Psoas muscle (tissue), 8 donors: ENCODE measurements at places on chromosomes 1 and 21. TPM values are rescaled to one million over a fixed set of nuclear protein-coding genes. Genes with fewer than 3 reads are reported as not detected.

DNA sequence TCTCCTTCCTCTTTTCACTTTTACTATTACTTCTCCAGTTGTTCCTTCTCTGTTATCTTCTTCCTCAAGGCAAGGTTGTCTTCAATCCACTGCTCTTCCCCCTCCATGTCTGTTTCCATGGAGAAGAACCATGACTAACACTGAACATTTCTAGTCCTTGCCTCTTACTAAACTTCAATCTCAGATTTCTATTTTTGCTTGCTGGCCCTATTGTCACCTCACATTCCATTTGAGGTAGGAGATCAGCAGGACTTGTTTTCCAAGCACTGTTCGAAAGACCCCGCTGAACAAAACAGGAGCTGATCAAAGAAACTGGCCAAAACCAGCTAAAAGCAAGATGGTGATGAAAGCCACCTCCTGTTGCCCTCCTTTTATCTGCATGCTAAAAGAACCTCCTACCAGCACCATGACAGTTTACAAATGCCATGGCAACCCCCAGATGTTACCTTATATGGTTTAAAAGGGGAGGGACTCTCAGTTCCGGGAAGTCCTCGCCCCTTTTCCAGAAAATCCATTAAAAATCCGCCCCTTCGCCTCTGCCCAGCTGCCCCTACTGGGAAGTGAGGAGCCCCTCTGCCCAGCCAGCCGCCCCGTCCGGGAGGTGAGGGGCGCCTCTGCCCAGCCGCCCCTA, 22.6 kb downstream of the GON4L start:
- H3K36me3 ChIP-seq: peaks cover 3% of the 10 kb centered on the region
- H3K4me1 ChIP-seq: peaks cover 4% of the 10 kb centered on the region
- no peak overlapping the region for H3K27ac ChIP-seq
- no peak overlapping the region for H3K4me3 ChIP-seq

DNA sequence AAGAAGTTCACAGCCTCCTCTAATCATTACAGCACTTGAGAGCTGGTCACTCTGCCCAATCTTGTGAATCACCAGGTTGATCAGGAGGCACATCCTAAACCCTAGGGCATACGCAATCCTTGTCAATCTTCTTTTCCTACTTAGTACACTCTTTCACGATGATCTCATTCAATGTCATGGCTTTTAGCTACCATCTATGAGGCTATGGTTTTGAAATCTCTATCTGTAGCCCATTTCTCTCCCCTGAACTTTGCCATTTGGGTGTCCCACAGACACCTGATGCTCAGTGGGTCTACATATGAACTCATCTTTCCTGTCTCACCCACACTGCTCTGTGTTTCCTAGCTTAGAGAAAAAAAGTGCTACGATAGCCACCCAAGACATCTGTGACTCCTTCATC, 1.9 kb upstream of the MED18 start:
- no peak overlapping the region for H3K4me3 ChIP-seq
- no peaks in the 10 kb centered on the region for H3K27me3 ChIP-seq
- peaks cover 2% of the 10 kb centered on the region for H3K36me3 ChIP-seq
- DNase-seq: no peak
- no peak overlapping the region for H3K27ac ChIP-seq

GRCh38 chr1:223670458-223671159, 5.1 kb upstream of the CAPN8 start:
- no peak overlapping the region for H3K4me3 ChIP-seq
- no peaks in the 10 kb centered on the region for H3K4me1 ChIP-seq
- H3K27me3 ChIP-seq: no peaks in the 10 kb centered on the region
- H3K36me3 ChIP-seq: no peaks in the 10 kb centered on the region
- DNase-seq: no peak

DNA sequence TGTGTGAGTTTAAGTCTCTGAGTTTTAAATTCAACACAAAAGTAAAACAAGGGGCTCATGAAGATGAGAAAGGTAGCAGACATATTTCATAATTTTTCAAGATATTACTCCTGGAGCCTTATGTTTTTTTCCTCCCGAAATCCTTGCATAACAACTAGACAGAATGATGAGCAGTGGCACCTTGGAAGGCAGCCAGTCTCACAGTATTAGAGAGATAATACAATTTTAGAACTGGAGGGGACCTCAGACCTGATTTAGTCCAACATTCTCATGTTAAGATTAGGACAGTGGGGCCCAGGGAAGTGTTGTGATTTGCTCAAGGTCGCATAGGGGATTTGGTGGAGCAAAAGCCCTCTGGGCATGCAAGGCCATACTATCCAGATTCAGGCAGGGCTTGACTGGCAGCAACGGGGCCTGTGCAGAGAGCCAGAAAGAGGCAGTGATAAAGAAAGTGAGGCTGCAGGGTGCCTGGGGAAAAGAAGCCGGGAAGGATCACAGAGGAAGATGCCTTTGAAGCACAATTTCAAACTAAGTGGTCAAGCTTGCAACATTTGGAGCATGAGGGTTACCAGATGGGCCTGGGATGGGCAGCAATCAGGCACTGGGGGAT, 31.4 kb upstream of the BCL9 start:
- no peaks in the 10 kb centered on the region for H3K27me3 ChIP-seq
- H3K4me3 ChIP-seq: no peak overlapping the region
- no peak for DNase-seq

PBX1 gene
- polyA plus RNA-seq: 36.8 TPM

CRYAA gene
- not detected for polyA plus RNA-seq

NBPF6 gene
- not detected for polyA plus RNA-seq

CD52 gene
- polyA plus RNA-seq: 3.6 TPM

SPATA45 gene
- not detected for polyA plus RNA-seq
